ENCODE measurements at places on chromosomes 12 and 14.
A peak's percentile ranks its signal among the peaks of the same experiment; 100 is the strongest.

- DNase-seq: no peak
Observed at GRCh38 chr12:130013771-130014484, 110.1 kb upstream of the TMEM132D start.

DNA sequence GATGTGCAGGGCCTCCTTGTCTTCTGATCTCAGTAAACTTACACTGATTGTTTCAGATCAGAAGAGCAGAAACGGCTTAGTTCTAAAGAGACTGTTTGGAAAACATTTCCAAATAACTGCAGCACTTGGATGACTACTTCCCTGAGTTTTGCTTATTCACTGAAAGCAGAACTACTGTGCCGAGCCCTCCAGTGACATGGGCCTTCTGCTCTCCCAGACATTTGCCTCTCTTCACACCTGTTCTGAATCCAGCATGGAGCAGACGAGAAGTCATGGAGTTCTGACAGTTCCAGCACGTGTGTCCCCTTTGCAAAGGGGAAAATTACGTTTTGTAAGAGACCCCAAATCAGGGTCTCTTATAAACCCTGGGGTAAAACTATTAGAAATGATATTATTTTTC, 31.4 kb downstream of the ETNK1 start:
- DNase-seq: no peak

DNA sequence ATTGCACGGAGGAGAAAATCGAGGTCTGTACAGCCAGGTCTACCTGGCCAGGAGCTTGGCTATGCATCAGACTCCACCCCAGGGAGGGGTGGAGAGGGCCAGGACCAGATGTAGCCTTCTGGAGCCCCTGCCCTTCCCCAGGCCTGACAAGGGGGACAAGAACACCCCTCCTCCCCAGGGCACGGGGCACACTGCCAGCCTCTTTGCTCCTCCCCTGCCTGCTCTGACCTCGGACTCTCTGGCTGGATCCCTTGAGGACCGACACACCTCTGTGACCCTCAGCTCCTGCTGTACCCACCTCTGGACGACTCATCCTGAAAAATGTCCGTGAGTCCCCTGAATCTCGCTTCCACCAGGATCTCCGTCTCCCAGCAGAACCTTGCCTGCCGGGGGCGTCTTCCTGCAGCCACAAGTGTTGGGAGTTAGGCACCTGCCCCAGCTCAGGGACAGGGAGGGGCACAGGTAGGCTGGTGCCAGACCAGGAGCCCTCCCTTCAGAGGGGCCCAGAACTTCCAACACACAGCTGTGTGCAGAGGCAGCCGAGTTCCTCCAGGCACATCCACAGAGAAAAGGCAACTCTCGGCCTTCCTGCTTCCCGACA, 21.8 kb downstream of the AHNAK2 start:
- DNase-seq: no peak

GRCh38 chr14:29459969-29460560, 467.6 kb downstream of the PRKD1 start:
- DNase-seq: no peak

- no peak for DNase-seq
Observed at GRCh38 chr12:111228916-111229666, 139.8 kb downstream of the PHETA1 start.

DNA sequence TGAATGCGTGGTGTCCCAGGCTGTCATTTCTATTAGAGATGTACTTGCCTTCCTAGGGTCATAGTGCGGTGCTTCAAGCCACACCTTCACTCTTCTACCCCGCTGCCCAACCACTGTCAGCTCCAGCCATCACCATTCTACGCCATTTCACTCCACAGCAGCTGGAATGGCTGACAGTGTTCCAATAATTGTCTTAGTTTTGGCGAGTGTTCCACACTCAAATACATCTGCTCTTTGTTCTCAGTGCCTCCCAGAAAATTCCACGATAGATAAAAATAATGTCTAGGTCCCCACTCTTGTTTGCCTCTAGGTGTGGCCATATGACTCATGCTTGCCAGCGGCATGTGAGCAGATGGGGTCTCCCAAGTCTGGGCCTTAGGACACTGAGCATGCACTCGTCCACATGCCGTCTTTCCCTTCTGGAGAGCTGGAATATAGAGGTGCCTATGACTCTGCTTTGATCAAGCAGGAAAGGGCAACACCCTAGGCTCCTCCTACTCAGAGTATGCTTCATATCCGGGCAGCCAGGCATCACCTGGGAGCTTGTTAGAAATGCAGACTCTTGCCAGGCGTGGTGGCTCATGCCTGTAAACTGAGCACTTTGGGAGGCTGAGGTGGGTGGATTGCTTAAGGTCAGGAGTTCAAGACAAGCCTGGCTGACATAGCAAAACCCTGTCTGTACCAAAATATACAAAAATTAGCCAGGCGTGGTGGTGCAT, 163.0 kb downstream of the BRMS1L start:
- DNase-seq: no peak

DNA sequence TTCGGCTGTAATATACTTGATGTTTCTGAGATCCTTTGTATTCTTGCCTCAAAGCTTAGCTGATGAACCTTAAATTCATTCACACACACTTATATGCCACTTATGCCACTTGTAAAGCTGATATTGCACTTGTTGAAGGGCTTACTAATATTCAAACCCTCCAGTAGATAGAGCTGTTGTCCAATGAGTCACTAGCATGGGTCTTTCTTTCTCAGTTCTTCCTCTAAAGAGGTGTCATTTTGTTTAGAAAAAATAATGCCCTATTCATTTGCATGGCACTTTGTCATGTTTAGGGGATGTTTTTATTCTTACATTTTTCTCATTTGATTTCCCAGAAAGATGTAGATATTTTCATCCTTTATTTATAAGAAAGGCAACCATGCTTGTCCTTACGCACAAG, 56.4 kb downstream of the MON2 start:
- no peak for DNase-seq

DNA sequence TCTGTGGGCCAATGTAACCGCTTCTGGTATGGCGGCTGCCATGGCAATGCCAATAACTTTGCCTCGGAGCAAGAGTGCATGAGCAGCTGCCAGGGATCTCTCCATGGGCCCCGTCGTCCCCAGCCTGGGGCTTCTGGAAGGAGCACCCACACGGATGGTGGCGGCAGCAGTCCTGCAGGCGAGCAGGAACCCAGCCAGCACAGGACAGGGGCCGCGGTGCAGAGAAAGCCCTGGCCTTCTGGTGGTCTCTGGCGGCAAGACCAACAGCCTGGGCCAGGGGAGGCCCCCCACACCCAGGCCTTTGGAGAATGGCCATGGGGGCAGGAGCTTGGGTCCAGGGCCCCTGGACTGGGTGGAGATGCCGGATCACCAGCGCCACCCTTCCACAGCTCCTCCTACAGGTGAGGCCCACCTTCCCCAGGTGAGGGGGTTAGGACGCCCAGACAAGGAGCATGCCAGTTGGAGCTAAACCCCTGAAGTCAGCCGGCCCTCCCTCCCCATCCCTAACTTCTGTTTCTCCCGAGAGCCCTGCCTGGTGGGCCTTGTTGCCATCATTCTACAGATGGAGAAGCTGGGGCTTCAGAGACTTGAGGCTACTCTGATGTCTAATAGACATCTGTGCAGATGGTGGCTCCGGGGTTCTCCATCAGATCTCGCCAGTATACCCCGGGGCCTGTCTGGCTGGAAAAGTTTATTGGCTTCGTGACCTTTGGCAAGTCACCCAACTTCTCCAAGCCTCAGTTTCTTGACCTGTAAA, 25.3 kb downstream of the PAPLN start:
- no peak for DNase-seq

DNA sequence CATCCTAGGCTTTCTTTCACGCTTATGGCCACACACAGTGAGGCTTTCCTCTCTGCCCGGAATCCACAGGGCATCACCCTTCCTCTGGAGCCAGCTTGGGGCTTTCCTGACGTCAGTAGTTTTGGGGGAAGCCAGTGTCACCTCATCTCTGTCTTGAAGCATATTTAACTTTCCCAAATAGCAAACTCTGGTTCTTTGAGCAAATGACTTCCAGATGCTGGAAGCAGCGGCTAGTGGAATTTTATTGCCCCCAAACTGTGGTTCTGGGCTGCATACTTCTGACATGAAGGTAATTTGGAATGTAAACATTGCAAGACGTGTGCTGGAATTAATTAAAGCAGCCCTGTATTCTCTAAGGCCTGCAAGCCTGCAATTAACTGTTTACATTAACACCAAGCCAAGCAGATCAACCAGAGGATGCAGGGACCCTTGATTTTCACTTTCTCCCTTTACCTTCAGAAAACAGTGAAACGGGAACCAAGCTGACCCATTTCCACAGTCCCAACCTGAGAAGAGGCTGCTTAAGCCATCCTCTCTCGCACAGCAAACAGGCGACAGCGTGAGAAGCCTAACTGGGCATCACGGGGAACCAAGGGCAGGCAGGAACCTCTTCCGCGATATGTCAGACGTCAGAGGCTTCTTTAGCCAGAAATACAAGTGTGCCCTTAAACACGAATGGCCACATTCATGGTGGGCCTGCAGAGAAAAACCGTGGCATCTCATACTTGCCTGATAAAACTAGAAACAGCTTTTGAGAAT, 258.4 kb downstream of the CACNA1C start:
- DNase-seq: no peak

GRCh38 chr14:50364792-50365191, 31.9 kb downstream of the CDKL1 start:
- DNase-seq: peak; percentile 41

DNA sequence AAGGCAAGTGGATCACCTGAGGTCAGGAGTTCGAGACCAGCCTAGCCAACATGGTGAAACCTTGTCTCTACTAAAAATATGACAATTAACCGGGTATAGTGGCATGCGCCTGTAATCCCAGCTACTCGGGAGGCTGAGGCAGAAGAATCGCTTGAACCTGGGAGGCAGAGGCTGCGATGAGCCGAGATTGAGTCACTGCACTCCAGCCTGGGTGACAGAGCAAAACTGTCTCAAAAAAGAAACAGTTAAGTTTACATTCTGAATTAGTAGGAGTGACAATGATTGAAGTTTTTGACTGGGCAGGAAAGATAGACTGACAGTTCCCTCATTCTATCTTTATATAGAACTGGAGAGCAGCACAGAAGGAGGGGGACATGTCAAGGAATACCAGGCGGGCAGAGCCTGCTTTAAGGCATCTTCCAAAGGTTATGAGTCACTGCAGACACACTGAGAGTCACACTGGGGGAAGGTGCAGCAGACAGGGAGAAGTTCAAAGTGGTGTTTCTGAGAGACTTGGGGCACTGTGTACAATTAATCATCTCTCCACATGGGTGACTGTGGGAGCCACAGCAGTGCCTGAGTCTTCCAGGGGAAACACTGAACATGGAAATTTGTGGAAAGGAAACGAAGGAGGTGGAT, 42.8 kb upstream of the RNASE3 start:
- DNase-seq: no peak

- no peak for DNase-seq
Observed at GRCh38 chr12:59115526-59115925, 195.2 kb upstream of the LRIG3 start.

GRCh38 chr12:851913-852312, 97.6 kb downstream of the RAD52 start:
- DNase-seq: no peak

GRCh38 chr12:113912760-113913329, 53.3 kb downstream of the RBM19 start:
- peak; percentile 73 for DNase-seq

DNA sequence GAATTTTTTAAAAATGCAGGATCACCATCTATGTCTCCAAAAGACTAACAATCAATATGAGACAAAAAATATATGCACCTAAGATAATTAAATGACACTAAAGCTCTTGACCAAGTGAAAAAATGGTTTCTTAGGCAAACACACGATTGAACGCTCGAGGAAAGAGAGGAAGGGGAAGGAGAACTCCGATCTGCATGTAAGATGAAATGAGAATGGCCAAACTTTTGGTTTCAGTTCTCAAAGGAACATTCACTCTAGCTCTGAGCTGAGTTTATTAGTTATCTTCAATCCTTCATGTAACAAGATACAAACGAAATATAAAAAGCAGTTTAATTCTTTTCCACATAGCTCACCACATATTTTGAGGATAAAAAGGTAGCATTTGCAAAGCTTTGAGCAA, 2.8 kb downstream of the DYRK4 start:
- DNase-seq: no peak

DNA sequence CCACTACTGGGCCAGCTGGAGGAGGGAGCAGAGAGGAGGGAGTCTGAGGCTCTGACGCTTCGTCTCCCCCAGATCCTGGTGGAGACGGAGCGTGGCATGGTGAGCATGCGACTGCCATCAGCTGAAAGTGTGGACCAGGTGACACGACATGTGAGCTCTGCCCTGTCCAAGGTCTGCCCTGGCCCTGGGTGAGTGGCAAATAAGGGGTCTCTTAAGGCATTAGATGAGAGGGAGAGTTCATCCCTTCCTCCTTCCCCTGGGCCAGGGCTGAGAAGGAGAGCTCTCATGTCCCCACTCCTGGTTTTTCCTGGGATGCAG, 2.5 kb downstream of the CARMIL3 start:
- no peak for DNase-seq

GRCh38 chr14:62118461-62118860, 356.2 kb downstream of the SNAPC1 start:
- no peak for DNase-seq

- peak; percentile 57 for DNase-seq
Observed at GRCh38 chr12:12872139-12872933, 19.0 kb upstream of the GPRC5A start.

DNA sequence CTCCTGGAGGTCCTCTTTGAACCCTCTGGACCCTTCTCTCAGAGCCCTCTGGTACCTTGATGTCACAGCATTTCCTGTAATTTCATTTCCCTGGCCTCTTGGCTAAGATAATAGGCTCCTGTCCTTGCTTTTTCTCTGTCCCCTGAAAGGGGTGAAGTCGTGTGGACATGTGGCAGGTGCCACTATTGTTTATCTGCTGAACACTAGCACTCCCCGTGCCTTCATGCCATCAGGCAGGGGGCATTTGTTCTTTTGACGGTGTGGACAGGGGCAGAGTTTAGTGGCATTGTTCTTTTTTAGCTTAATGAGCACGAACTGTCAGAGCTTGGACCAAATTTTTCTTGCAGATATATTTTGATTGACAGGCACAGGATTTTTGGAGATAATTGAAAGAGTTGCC, 166.0 kb downstream of the RGS6 start:
- DNase-seq: no peak

GRCh38 chr14:98984027-98984718, 287.8 kb downstream of the BCL11B start:
- no peak for DNase-seq

GRCh38 chr14:88411039-88411438, 25.6 kb downstream of the SPATA7 start:
- DNase-seq: no peak

DNA sequence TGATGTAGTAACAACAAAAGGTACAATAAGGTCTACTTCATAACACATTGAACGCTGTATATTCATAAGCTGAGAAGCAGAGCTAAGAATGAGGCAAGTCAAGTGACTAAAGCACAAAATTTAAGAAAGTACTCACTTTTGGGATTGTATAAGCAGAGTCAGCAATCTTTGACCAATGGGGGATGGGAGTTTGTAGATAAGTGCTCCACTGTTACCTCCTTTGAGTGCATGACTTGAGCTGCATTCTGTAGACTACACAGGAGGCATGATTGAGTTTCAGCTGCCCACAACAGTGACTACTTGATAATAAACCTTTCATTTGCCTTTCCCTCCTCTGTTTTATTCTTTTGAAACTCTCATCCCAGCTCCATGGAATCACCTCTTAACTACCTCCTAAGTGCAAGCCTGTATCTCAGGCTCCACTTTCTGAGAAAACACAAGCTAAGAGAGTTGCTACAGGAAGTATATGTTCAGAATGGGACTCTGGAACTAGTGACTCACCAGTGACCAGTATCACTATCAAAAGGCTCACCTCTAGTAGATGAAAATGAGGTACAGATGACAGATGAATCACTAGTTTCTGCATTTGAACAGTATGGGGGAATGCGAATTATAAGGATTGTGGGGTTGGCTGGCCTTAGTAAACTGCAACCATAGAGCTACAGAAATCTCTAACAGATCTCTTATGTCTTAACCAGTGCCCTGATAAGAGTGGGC, 49.2 kb downstream of the SLC35F4 start:
- DNase-seq: no peak

- DNase-seq: no peak
Observed at GRCh38 chr12:100185361-100185894, 15.2 kb upstream of the ACTR6 start.

All from ureter (tissue), 1 donor.